ENCODE measurements at places on chromosomes 3 and 15.

DNA sequence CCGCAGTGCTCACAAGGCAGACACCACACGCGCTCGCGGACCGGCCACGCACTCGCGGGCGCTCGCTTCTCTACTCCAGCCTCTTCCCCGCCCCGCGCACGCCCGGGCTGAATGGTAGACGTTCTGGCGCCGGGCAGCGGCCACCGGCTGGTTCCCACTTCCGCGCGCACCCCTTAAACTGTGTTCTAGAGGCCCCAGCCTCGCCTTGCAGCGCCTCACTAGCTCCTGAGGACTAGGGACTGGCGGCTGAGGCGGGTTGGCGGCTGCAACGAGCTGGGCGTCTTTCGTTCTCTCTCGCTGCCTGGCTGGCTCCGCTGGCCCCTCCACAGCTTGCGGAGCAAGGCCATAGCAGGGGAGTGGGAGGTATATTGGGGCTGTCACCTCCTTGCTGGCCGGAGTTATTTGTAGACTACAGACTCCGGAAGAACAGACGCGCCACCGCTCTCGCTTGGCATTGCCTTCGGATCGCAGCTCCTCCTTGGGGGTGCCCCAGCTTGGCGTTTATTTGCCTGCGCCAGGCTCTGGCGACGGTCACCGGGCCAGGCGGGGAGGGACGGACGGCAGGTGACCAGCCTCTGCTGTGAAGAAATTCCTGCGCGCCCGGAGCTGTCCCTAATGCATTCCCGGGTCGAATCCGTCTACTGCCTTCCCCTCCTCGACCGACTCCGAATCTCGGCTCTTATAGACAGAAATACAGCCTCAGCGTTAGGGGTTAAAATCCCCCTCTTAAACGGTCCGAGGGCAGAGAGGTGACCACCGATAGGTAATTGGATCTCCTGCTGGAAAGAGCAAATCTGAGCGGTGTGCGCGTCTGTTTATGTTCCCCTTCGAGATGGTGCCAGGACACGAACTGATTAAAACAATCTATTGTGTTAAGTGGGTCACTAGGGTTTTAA is 1.3 kb downstream of the GREM1 start:
- peak; percentile 81 for DNase-seq

GRCh38 chr3:143831994-143832393 is 16.3 kb downstream of the SLC9A9 start:
- DNase-seq = no peak

GRCh38 chr3:51498876-51499738 is 708 bp downstream of the DCAF1 start:
- DNase-seq = peak; percentile 92

- DNase-seq = no peak
These were observed 132.8 kb upstream of the NPHP3 start for GRCh38 chr3:132854856-132855535.

All from retina (tissue), 1 donor.